Stimulated activated CD4-positive, alpha-beta T cell treated with anti-CD3 and anti-CD28 coated beads, Interleukin-15, amount 100 ng/mL, for 24 hours (primary cell): ENCODE measurements at places on chromosomes 6 and 20.

DNA sequence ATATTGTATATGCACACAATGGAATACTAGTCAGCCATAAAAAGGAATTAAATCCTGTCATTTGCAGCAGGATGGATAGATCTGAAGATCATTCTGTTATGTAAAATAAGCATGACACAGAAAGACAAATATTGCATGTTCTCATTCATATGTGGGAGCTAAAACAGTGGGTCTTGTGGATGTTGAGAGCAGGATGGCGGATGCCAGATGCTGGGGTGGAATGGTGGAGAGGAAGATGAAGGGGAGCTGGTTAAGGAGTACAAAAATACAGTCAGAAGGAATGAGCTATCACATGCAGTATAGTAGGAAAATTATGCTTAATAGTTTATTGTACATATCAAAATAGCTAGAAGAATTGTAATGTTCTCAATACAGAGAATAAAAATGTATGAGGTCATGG, 41.8 kb downstream of the THBS2 start:
- DNase-seq: no peak

DNA sequence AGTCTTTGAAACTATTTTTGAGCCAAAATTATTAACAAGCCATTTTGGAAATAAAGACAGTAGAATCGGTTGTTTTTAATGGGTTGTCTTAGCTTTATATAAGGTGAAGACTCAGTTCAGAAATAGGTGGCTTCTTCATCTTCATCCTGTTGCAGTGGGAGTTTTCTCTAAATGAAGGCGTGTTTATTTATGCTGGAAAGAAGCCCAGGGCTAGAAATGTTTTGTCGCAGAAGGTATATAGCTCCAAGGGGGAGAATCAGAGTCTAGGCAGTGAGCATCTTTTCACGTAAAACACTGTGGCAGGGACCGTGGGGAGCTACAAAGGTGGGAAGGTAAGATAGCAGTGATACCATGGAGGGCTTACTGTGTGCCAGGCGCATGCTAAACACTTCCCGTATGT, 34.3 kb downstream of the FARS2 start:
- DNase-seq: no peak

GRCh38 chr6:96926425-96926824, 1.9 kb downstream of the KLHL32 start:
- no peak for DNase-seq

DNA sequence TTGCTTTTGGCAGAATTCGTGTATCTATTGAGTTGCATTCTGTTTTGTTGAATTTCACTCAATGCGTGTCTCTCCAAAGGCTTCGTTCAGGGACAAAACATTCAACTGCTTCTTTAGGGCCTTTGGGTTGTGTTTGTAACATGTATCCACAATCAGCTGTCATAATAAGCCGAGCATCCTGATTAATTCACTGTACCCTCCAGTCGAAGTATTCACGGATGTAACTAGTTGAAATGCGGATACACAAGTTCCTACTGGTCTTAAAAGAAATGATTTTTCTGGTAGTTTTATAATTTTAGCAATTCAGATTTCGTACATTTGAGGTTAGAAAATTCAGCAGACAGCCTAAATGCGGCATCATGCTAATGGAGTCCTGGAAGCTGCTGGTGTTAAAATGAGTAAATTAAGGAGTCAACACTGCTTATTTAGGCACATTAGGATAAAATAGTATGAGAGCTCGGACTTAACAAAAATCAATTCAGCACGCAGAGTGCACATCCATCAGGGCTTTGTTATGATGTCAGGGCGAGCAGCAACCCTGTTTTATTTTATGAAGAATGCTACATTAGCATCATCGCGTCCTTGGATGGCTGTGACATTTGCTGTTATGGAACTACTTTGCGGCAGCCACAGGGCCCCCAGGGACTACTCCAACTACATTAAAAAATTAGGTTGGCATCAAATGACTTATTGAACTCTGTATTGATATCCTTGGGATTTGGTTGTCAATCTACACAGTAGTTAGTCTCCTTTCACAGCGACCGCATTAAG, 489.3 kb upstream of the FLRT3 start:
- no peak for DNase-seq

DNA sequence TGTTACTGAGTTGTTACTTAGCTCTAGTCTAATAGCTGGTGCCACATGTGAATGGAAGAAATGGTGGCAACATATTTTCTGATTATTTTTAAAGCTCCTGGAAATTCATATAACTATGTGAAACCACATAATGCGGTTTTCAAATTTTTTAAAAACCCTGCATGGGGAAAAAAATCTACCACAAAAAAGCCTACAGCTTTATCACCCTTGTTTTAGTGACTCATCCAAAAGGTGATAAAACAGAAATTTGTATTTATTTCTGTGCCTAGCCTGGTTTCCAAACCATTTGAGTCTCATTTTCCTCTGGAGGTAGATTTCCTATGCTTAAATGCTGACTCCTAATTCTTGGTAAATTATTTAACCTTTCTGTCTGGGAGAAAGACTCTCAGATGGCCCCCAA, 5.4 kb upstream of the FBXO30 start:
- DNase-seq: no peak

GRCh38 chr6:18515767-18516166, 128.6 kb downstream of the RNF144B start:
- DNase-seq: no peak

DNA sequence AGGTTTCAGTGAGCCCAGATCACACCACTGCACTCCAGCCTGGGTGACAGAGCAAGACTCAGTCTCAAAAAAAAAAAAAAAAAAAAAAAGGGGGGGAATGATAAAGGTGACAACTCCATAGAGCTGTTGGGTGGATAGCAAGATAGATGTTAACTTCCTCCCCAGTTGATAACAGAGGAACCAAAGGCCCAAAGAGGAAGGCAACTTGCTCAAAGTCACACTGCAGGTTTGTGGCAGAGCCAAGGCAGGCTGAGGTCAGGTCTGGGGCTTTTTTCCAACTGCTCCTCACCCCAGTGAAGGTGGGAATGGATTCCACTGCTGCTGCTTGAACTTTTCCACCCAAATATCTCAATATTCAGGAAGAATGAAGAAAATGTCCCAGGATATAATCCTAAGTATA, 26.7 kb downstream of the HCK start:
- no peak for DNase-seq

DNA sequence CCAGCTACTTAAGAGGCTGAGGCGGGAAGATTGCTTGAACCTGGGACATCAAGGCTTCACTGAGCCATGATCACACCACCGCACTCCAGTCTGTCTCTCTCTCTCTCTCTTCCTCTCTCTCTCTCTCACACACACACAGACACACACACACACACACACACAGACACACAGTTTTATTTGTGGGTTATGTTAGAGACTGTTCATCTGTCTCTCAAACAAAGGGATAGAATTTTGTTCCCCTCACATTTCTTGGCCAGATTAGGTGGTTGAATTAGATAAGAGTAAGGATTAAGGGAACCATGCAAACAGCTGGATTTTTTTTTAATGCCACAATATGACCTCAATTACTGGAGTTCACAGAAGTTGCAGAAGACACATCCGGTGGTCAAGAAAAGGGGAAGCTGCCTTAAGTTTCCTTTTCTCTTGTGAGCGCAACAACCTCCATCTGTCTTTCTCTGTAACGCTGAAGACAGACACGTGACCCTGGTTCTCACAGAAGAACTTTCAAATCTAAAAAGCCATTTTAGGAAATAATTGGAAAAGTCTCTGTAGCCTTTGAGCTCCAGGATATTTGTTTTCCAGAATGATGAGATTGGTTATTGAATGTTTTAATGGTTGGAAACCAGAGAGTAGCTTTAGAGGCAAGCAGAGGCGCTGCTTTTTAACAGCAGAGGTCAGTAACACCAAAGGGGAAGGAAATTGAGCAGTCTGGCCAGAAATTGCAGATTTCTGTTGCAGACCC, 32.9 kb upstream of the LGSN start:
- DNase-seq: no peak

- DNase-seq: no peak
These were observed 4.5 kb downstream of the LPIN3 start for GRCh38 chr20:41344938-41345728.

GRCh38 chr20:59948212-59948611, 8.0 kb downstream of the FAM217B start:
- no peak for DNase-seq

DNA sequence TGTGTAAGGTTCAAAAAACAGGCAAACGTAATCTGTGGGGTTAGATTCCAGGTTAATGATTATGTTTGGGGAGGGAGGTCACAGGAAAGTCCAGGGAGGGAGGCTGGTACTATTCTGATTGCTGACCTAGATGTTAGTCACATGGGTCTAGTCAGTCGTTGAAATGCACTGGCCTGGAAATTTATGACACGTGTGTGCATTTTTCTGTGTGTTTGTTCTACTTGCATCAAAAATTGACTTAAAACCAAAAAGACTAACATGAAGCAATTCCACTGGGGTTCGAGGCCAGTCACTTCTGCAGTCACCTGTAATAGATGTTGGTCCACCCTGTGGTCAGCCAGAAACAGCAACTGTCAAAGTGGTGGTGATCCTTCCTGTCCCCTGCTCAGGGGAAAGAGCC, 104.2 kb upstream of the MLN start:
- DNase-seq: no peak

GRCh38 chr20:62258499-62259293, 20.4 kb downstream of the OSBPL2 start:
- DNase-seq: no peak

DNA sequence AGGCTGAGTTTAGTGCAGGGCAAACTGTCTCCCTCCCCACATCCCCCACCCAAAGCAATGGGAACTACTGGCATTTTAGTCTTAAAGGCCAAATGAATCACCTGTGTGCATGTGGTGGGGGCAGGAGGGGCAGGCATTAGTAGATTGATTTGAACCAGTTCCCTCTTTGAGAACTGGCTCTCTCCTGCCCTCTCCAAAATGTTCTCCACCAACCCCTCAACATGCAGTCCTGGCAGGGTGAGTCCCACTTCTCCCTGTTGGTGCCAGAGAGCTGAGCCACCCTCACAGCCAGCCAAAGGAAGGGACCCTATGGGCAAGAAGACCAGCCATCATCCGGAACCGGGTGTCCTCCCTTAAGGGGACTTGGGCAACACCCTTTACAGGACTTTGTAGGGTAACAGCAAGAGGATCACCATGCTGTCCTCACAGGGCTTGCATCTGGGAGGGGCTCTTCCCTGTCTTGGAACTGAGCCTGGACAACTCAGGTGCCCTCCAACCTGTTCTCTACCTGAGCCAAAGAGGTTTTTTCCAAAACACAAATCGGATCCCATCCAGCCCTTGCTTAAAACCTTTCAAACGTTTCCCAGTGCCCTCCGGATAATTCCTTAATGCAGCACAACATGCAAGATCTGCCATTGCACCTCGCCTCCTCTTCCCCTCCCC, 80.6 kb downstream of the MRPL14 start:
- no peak for DNase-seq

GRCh38 chr6:140541288-140541687, 1166.8 kb upstream of the CITED2 start:
- DNase-seq: no peak

DNA sequence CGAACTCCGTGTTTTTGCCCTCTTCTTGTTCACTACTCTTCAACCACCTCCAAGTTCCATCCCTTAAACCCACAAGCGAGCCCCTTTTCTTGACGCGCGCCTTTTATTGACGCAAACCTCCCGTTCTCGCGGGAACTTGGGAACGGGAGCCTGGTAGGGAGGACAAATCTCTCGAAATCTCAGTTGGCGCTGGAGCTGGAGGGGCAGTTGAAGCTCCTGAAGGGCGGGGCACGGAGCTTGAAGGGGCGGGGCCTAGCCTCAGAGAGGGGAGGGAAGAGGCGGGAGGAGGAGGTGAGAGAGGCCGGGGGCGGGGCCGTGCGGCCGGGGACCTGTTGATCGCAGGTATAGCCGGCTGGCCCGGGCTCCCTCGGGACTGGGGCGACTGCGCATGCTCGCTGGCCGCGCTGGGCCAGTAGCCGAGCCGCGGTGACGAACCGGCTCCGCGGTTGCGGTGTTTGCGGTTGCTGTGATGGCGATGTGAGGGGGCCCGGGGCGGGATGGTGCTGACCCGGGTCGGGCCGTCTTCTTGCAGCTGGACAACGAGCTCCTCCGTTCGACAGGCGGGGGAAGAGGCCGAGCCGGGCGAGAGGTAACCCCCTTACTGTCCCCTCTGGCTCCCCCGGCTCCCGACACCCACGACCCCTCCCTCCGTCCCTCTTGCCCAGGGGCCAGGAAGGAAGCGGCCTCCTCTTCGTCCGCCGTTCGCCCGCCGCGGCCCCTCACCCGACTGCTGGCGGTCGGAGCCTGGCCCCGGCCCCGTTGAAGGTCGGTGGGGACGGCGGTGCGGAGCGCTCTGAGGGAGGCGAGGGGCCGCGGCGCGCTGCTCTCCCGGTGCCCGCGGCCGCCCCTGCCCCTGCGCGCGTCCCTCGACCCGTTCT, at the start of gene FAM135A:
TSS of gene FAM135A (plus strand) at position 395 of the 878 bp plus-strand sequence. CDS start 14,835 bp downstream, outside the sequence.
- peak; percentile 97 for DNase-seq

DNA sequence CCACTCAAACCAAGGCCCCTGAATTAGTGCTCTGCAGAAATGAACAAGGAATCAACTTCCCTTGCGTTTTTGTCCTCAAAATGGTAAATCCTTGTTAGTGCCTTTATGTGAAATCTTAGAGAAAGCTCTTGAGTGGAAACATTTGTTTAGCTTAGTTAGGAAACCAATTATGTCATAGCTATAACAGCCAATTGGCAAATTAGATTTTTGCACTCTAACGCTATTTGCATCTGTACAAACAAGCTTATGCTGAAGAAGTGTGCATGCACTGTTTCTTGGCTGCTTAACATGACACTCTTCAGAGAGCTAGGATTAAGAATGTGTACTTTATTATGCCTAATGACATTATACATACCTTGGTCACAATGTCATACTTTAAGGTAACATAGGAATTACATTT, 622.6 kb upstream of the SLC35B3 start:
- DNase-seq: no peak

GRCh38 chr20:24032400-24032898, 43.9 kb upstream of the GGTLC1 start:
- no peak for DNase-seq

- no peak for DNase-seq
These were observed 116.9 kb downstream of the UTRN start for GRCh38 chr6:144401736-144402733.

DNA sequence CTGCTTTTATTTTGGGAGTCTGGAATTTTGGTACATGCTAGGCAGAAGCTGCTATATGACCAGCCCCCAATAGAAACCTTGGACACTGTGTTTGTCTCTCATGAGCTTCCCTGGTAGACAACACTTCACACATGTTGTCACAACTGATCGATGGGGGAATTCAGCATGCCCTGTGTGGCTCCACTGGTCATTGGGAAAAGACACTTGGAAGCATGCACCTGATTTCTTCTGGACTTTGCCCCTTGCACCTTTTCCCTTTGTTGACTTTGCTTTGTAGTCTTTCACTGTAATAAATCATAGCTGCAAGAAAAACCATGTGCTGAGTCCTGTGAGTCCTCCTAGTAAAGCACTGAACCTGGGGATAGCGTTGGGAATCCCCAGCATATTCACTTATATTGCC, 7.9 kb upstream of the WFDC10A start:
- no peak for DNase-seq

GRCh38 chr6:84773133-84773430, 8.7 kb upstream of the TBX18 start:
- DNase-seq: no peak

GRCh38 chr6:34056305-34057108, 89.4 kb downstream of the GRM4 start:
- peak; percentile 40 for DNase-seq
